RWPE2 (cell line): ENCODE measurements at places on chromosomes 16 and 17.

GRCh38 chr17:28946239-28946638 lies 5.1 kb downstream of the PHF12 start:
- no peaks in the 10 kb centered on the region for H3K27me3 ChIP-seq
- DNase-seq = no peak
- peaks cover 29% of the 10 kb centered on the region for H3K4me1 ChIP-seq
- H3K4me3 ChIP-seq = no peak overlapping the region

DNA sequence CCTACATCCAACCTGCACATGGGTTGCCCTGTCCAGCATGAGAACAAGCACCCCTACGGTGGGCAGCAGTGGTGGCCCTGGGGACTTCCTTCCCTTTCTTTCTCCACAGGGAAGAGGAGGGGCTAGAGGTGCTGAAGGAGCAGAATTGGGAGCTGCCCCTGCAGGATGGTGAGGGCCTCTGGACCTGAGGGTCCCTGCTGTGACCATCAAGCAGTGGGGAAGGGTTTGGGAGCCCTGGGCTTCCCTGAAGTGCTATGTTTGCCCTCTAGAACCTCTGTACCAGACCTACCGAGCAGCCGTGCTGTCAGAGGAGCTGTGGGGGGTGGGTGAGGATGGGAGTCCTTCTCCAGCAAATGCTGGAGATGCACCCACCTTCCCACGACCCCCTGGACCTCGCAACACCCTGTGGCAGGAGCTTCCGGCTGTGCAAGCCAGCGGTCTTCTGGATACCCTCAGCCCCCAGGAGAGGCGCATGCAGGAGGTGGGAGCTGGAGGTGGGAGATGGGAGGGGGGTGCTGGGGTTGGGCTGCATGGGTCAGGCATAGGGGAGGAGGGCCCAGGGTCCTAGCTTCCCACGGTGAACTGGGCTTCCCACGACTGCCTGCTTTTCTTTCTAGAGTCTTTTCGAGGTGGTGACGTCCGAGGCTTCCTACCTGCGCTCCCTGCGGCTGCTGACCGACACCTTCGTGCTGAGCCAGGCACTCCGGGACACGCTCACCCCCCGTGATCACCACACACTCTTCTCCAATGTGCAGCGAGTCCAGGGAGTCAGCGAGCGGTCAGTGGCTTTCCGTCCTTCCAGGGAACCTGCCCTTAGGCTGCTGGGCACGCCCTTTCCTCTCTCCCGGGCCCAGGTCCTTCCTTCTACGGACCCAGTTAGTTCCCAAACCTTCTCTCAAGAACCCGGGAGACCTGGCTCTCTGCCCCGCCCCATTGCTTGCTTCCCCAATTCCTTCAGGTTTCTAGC lies 5.0 kb downstream of the ARHGEF15 start:
- DNase-seq = no peak
- no peaks in the 10 kb centered on the region for H3K4me1 ChIP-seq
- H3K27ac ChIP-seq = no peak overlapping the region
- H3K4me3 ChIP-seq = no peak overlapping the region

- H3K27ac ChIP-seq = no peak overlapping the region
- no peak overlapping the region for H3K4me3 ChIP-seq
- H3K4me1 ChIP-seq = no peaks in the 10 kb centered on the region
- H3K27me3 ChIP-seq = no peaks in the 10 kb centered on the region
Observed at GRCh38 chr16:4101421-4102219, 14.6 kb downstream of the ADCY9 start.

GRCh38 chr17:47304186-47304585 lies 19.6 kb upstream of the EFCAB13 start:
- H3K4me1 ChIP-seq = peaks cover 24% of the 10 kb centered on the region
- H3K36me3 ChIP-seq = no peaks in the 10 kb centered on the region
- DNase-seq = no peak

- no peak overlapping the region for H3K27ac ChIP-seq
- no peaks in the 10 kb centered on the region for H3K27me3 ChIP-seq
- no peak for DNase-seq
- no peak overlapping the region for H3K4me3 ChIP-seq
- no peaks in the 10 kb centered on the region for H3K4me1 ChIP-seq
Observed at GRCh38 chr16:89695875-89696669, 5.4 kb downstream of the SPATA2L start.

DNA sequence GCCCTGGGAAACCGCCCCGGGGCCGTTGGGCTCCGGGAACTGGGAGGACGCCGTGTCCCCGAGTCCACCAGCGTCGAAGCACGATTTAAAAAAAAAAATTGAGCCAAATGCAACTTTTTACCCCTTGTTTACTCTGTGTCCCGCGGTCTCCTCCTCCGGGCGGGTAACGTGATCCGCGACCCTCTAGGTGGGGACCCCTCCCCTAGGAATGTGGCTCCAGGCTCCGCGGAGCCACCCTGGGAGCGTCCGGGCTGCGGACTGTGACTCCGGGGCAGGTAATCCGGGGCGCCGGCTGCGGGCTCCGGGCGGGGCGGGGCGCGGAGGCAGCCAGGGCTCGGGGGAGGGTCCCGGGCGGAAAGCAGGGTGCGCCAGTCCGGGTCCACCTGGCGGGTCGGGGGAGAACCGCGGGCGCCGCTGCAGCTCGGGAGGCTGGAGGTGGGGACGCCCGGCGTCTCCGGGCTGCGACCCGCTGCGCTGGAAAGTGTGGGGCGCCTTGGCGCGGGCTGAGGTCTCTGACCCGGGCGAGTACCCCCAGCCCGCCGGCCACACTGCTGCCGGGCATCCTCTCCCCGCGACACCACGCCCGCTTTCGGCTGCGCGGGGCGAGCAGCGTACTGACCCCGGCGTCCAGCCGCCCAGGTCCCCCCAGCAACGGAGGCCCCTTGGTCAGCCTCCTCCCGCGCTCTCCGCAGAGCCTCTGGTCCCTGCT lies 852 bp upstream of the HELZ start:
- H3K27ac ChIP-seq = peak overlapping the region; percentile 99
- peaks cover 27% of the 10 kb centered on the region for H3K36me3 ChIP-seq
- no peaks in the 10 kb centered on the region for H3K27me3 ChIP-seq
- peak; percentile 62 for DNase-seq
- peak overlapping the region; percentile 95 for H3K4me3 ChIP-seq
- H3K4me1 ChIP-seq = peaks cover 32% of the 10 kb centered on the region

- DNase-seq = no peak
- peaks cover 12% of the 10 kb centered on the region for H3K27me3 ChIP-seq
Observed at GRCh38 chr16:86258713-86259112, 251.6 kb upstream of the FOXF1 start.

GRCh38 chr17:10211666-10212065 lies 13.3 kb upstream of the GAS7 start:
- no peaks in the 10 kb centered on the region for H3K27me3 ChIP-seq
- H3K27ac ChIP-seq = no peak overlapping the region

DNA sequence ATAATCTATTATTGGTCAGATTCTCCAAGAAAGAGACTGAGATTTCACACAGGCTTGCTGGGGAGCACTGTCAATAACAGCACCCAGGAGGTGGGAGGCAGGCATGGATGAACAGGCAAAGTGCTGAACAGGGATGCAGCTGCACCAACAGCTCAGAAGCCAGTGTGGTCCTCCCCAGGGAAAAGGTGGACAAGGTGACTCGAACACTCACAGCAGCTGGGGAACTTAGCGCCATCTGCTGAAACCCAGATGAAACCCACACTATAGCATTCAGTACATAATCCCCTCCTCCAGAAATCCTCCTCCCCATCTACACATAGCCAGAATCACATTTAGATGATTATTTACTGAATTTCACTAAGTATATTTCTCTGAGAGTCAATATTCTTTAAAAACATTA lies 255.2 kb upstream of the WSB1 start:
- no peaks in the 10 kb centered on the region for H3K27me3 ChIP-seq
- no peaks in the 10 kb centered on the region for H3K4me1 ChIP-seq
- no peak overlapping the region for H3K27ac ChIP-seq

DNA sequence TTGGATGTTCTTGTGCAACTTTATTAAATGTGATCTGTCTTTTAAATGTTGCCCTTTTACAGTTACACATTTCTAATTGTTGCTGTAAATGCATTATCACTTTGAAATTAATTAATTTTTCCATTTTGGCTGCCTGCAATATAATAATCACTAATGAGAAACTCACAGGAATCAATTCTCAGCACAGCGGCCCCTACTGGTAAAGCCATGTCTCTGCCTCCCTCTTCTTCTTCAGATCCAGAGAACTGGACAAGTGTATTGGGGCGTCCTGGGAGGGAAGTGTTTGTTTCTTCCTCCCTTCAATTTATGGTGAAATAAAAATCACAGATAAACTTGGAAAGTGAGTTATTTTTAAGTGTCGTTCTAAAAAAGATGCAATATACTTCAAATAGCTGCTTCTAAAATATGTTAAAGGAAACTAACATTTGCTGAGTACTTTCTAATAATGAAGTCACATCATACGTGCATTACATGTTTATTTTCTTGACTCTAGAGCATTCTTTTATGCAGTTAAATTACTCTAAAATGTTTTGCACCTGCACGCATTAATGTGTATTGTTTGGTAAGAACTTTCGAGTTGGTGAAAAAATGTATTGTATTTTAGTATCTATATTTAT lies 338.0 kb downstream of the WWOX start:
- H3K36me3 ChIP-seq = no peaks in the 10 kb centered on the region
- H3K4me1 ChIP-seq = no peaks in the 10 kb centered on the region
- H3K27me3 ChIP-seq = no peaks in the 10 kb centered on the region
- no peak overlapping the region for H3K4me3 ChIP-seq

DNA sequence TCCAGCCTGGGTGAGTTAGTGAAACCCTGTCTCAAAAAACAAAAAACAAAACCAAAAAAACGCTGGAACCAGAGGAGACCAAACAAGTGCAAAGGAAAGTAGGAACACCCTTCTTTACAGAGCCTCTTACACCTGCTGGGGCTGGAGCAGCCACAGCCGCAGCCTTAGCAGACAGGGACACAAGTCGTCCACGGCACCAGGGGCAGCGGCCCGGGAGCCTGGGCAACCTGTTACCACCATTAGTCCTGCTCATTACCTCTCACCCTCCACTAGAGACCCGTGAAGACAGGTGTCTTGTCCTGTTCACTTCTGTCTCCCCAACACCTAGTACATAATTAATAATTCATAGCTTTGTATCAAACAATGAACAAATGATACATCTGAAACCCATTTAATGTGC lies 83.6 kb downstream of the C16orf78 start:
- H3K27ac ChIP-seq = no peak overlapping the region
- H3K4me1 ChIP-seq = no peaks in the 10 kb centered on the region
- DNase-seq = no peak
- no peak overlapping the region for H3K4me3 ChIP-seq
- H3K27me3 ChIP-seq = peaks cover 3% of the 10 kb centered on the region

DNA sequence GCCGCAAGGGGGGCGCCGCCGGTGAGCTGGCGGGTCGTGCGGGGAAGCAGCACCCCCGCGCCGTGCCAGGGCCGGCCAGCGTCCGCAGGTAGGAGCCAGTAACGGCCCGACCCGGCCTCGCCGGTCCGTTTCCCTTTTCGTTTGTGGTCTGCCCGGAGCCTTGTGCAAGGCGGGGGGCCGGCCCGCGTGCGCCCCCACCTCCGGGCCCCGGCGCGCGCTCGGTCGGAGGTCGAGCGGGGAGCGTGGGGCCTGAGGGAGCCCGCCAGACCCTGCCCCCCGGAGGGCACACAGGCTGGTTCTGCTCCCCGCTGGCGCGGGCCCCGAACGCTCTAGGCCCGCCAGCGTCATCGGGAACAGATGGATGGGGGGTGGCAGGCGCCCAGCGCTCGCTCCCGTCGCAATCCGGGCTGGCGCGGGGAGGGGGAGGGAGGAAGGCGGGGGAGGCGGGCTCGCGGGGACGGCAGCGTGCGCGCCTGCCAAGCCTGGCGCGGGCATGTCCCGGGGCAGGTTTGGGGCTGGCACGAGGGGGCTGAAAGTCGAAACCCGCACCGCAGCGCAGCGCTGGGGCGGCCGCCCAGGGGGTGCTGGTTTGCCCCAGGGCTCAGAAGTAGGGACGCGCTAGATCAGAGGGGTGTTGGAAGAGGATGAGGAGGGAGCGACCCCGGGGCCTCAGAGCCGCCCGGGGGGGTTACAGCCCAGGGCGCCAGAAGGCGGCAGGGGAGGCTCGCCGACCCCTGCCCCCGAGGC lies 1.5 kb upstream of the GSE1 start:
- DNase-seq = peak; percentile 89
- peak overlapping the region; percentile 91 for H3K27ac ChIP-seq
- peaks cover 13% of the 10 kb centered on the region for H3K4me1 ChIP-seq
- no peaks in the 10 kb centered on the region for H3K27me3 ChIP-seq

GRCh38 chr17:37813751-37814150 lies 68.9 kb upstream of the HNF1B start:
- no peak overlapping the region for H3K4me3 ChIP-seq
- H3K4me1 ChIP-seq = no peaks in the 10 kb centered on the region
- no peaks in the 10 kb centered on the region for H3K36me3 ChIP-seq
- no peak for DNase-seq
- H3K27ac ChIP-seq = no peak overlapping the region

- DNase-seq = no peak
- H3K4me1 ChIP-seq = no peaks in the 10 kb centered on the region
- H3K4me3 ChIP-seq = no peak overlapping the region
- H3K27ac ChIP-seq = no peak overlapping the region
Observed at GRCh38 chr17:39305978-39306377, 80.2 kb upstream of the STAC2 start.

- H3K27me3 ChIP-seq = peaks cover 5% of the 10 kb centered on the region
- H3K27ac ChIP-seq = no peak overlapping the region
- H3K4me1 ChIP-seq = no peaks in the 10 kb centered on the region
Observed at GRCh38 chr16:77539421-77540034, 104.7 kb upstream of the ADAMTS18 start.

DNA sequence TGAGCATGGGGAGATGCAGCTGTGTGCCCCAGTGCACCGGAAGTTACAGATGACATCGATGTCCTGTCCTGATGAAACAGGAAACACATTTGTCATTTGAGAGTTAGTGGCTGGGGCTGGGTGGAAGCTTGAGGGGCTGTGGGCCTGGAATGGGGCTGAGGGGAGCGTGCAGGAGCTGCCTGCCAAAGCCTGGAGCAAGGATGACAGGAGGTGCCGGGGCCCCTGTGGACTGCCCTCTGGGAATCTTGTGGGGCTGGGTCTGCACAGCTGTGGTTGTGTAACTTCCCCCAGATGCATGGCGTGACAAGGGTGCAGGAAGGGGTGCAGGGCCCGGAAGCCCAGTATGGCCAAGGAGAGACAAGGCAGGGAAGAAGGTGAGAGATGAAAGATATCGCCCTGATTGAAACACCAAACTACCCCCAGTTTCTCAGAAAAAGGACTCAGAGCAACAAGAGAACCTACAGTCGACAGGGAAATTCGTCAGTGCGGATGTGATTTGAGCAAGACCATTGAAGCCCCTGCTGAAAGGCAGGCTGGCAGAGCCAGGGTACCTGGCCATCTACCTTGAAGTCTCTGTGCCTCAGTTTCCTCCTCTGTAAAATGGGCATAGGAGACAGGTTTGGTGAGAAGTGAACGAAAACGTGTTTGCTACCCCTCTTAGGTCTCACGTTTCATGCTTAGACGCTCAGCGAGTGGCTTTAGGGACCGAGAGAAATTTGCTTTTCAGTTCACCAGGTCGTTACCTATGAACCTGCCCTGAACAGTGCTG lies 8.8 kb downstream of the MMP25 start:
- no peaks in the 10 kb centered on the region for H3K4me1 ChIP-seq
- H3K27ac ChIP-seq = no peak overlapping the region
- peaks cover 6% of the 10 kb centered on the region for H3K27me3 ChIP-seq
- no peak for DNase-seq
